CD8-positive, alpha-beta memory T cell (primary cell): ENCODE measurements at places on chromosomes 6 and 20. TPM values are rescaled to one million over a fixed set of nuclear protein-coding genes. Genes with fewer than 3 reads are reported as not detected.
A peak's percentile ranks its signal among the peaks of the same experiment; 100 is the strongest.

GRCh38 chr6:98844244-98845210 lies 10.2 kb downstream of the POU3F2 start:
- no peak overlapping the region for H3K27ac ChIP-seq
- no peak overlapping the region for H3K4me3 ChIP-seq
- peaks cover 11% of the 10 kb centered on the region for H3K4me1 ChIP-seq
- no peak for DNase-seq
- no peaks in the 10 kb centered on the region for H3K36me3 ChIP-seq

DNA sequence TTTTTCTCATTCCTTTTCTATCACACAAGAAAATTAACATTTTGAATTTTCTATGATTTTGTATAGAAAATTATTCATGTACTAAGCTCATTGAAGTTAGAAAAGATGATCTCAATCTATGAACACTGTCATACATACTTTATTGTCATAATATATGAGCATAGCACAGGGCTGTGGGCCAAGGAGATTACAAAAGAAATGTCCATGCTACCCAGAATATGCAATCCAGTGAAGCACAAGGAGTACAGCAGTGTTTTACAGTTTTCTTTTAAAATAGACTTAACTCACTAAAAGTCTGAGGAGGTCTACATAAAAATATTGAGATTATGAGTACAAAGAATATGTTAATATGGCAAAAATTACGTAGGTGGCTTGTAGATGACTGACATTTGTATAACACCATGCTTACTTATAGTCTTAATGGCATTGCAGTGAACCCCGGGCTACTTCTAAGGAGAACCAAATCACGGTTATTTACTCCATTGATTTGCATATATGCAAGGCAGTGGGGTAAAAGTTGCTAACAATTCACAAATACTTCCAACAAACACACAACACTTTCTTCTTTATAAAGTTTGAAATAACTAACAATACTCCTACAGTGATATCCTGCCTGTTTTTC lies 257.1 kb downstream of the BCKDHB start:
- no peak overlapping the region for H3K27ac ChIP-seq
- no peaks in the 10 kb centered on the region for H3K27me3 ChIP-seq
- no peak overlapping the region for H3K4me3 ChIP-seq
- H3K4me1 ChIP-seq: no peaks in the 10 kb centered on the region
- no peak for DNase-seq
- H3K36me3 ChIP-seq: no peaks in the 10 kb centered on the region

DNA sequence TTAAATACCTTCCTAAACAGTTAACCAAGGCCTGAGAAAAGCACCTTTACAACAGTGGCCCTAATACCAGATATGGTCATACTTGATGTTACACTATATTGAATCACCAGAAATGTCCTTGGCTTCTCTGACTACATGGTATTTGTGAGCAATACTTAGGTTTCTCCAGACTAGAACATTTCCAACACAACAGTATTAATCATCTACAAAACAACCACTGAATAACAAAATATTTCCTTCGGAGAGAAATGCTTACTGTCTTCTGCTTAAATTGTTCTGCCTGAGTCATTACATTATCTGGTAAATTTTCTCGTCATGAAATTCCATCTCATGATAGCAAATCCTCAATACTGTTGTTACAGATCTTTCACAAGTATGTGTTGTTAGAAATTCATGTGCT lies 252.9 kb upstream of the RUNX2 start:
- H3K27ac ChIP-seq: no peak overlapping the region
- no peaks in the 10 kb centered on the region for H3K27me3 ChIP-seq
- no peak overlapping the region for H3K4me3 ChIP-seq
- H3K4me1 ChIP-seq: no peaks in the 10 kb centered on the region

- no peaks in the 10 kb centered on the region for H3K4me1 ChIP-seq
- no peaks in the 10 kb centered on the region for H3K27me3 ChIP-seq
- no peaks in the 10 kb centered on the region for H3K36me3 ChIP-seq
Measured at GRCh38 chr6:81002126-81002525, 750.4 kb downstream of the TENT5A start.

DNA sequence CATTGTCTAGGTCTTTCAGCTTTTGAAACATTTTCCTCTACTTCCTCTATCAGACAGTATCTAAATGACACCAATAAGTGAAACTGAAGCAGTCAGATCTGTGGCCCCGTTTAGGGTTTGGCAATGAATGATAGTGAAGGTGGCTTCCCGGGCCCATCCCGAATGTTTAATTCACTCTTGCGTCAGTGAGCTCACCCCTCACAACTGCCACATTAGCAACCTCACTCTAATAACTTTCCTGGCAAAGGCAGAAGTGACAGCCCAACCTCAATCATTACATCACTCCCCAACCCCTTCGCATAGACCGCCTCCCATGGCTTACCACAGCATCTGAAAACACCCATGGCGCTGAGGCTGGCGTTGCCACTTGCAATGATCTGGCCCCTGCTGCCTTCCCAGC lies 92.4 kb upstream of the CD83 start:
- DNase-seq: no peak
- H3K27ac ChIP-seq: no peak overlapping the region
- no peaks in the 10 kb centered on the region for H3K4me1 ChIP-seq

GRCh38 chr20:63342561-63343459 lies 18.3 kb downstream of the CHRNA4 start:
- H3K4me1 ChIP-seq: no peaks in the 10 kb centered on the region
- H3K27me3 ChIP-seq: no peaks in the 10 kb centered on the region
- no peak overlapping the region for H3K27ac ChIP-seq
- H3K36me3 ChIP-seq: no peaks in the 10 kb centered on the region
- H3K4me3 ChIP-seq: no peak overlapping the region

- peaks cover 9% of the 10 kb centered on the region for H3K4me1 ChIP-seq
- no peaks in the 10 kb centered on the region for H3K27me3 ChIP-seq
- DNase-seq: no peak
- H3K36me3 ChIP-seq: peaks cover 4% of the 10 kb centered on the region
- no peak overlapping the region for H3K4me3 ChIP-seq
Measured at GRCh38 chr20:48706116-48706656, 121.6 kb downstream of the PREX1 start.

GRCh38 chr6:2848851-2849250 lies 7.2 kb upstream of the SERPINB1 start:
- H3K27ac ChIP-seq: no peak overlapping the region
- DNase-seq: peak; percentile 55
- no peaks in the 10 kb centered on the region for H3K36me3 ChIP-seq
- no peaks in the 10 kb centered on the region for H3K27me3 ChIP-seq
- H3K4me3 ChIP-seq: no peak overlapping the region

DNA sequence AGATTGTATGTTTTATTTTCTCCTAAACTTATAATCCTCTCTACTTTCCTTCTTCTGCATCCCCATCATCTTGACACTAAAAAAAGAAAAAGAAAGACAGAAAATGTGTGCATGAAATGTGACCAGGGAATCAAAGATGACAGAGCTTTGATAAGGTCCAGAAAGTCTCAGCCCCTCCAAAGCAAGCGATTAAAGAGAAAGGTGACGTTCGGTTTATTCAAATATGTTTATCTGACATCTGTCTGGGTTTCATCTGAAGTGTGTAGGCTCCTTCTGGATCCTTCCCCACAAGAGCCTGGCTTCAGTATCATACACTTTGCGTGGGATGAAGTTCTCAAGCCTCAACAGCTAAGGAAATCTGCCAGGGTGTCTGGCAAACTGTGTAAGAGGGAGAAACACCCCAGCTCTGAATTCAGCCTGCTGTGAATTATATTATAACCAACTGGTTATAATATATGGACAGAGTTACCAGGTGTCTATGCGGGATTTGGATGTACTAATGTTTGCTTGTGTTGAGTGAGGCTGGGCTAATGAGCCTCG lies 263.0 kb downstream of the ZNF217 start:
- no peak for DNase-seq
- no peak overlapping the region for H3K4me3 ChIP-seq
- no peaks in the 10 kb centered on the region for H3K4me1 ChIP-seq
- H3K27me3 ChIP-seq: no peaks in the 10 kb centered on the region
- H3K27ac ChIP-seq: peak overlapping the region; percentile 38

- no peak overlapping the region for H3K27ac ChIP-seq
- no peak for DNase-seq
- no peaks in the 10 kb centered on the region for H3K36me3 ChIP-seq
- H3K4me3 ChIP-seq: no peak overlapping the region
- no peaks in the 10 kb centered on the region for H3K4me1 ChIP-seq
Measured at GRCh38 chr6:121879149-121879548, 443.7 kb downstream of the GJA1 start.

GRCh38 chr6:40674170-40674569 lies 87.0 kb upstream of the LRFN2 start:
- no peaks in the 10 kb centered on the region for H3K4me1 ChIP-seq
- no peak overlapping the region for H3K4me3 ChIP-seq
- H3K27ac ChIP-seq: no peak overlapping the region
- H3K27me3 ChIP-seq: no peaks in the 10 kb centered on the region
- H3K36me3 ChIP-seq: no peaks in the 10 kb centered on the region

DNA sequence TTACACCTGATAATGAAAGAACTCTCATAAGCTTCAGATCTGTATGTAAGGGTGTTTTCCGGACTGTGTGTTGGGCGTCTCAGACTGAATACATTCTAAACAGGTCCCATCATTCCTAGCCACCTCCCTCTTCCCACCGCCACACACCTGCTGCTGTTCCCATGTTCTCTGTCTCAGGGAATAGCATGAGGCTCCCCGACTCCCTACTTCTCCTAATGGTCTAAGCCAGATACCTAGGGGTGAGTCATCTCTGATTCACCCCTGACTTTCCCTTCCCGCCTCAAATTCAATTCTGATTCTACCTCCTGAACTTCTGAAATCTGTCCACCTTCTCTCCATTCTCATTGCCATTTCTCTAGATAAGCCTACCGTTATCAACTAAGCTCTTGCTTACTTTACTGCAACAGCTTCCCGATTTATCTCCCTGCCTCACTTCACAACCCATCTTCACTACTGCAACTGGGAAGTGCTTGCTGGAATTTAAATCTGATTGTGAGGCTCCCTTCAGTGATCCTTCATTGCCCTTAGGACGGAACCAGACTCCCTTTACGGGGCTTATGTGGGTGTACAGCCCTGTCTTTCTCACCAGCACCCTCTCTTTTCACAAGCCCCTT lies 1.6 kb downstream of the TMEM14A start:
- H3K27me3 ChIP-seq: no peaks in the 10 kb centered on the region
- no peak overlapping the region for H3K27ac ChIP-seq
- no peak overlapping the region for H3K4me3 ChIP-seq

GRCh38 chr6:4645713-4646360 lies 130.4 kb upstream of the CDYL start:
- H3K27me3 ChIP-seq: no peaks in the 10 kb centered on the region
- no peak overlapping the region for H3K27ac ChIP-seq
- H3K36me3 ChIP-seq: no peaks in the 10 kb centered on the region
- H3K4me1 ChIP-seq: peaks cover 9% of the 10 kb centered on the region

DNA sequence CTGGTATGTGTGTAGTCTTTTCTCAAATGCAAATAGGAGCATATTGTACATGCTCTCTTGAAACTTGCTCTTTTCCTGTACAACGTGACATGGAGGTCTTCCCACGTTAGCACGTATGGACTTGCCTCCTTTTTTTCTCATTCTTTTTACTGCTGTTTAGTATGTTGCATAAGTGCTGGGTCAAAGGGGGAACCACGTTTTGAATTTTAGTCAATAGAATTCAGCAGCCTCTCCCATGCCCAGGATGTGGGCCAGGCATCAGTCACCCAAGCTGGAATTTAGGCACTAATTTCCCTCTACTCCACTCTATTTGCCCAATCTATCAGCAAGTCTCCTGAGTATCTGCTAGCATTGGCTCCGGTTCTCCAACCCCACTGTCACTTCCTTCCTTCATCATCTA lies 41.5 kb upstream of the RNF24 start:
- no peak overlapping the region for H3K4me3 ChIP-seq
- DNase-seq: no peak
- H3K4me1 ChIP-seq: no peaks in the 10 kb centered on the region
- no peak overlapping the region for H3K27ac ChIP-seq

DNA sequence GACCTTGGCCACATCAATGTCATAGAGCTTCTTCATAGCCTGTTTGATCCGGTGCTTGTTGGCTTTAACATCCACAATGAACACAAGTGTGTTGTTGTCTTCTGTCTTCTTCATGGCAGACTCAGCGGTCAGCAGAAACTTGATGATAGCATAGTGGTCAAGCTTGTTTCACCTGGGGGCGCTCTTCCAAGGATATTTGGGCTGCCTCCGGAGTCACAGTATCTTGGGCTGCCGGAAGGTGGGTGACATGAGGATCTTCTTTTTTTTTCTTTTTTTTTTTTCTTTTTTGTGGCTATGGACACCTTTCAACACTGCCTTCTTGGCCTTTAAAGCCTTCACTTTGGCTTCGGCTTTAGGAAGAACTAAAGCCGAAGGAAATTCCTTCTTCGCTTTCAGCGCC lies 244.6 kb downstream of the GJA1 start:
- no peaks in the 10 kb centered on the region for H3K27me3 ChIP-seq
- H3K36me3 ChIP-seq: no peaks in the 10 kb centered on the region
- no peak overlapping the region for H3K27ac ChIP-seq
- DNase-seq: no peak
- H3K4me1 ChIP-seq: no peaks in the 10 kb centered on the region

The LPIN3 gene
- 0.46 TPM for total RNA-seq

The OR2B2 gene
- total RNA-seq: not detected
